Esophagus muscularis mucosa (tissue), 4 donors: ENCODE measurements at places on chromosomes 1 and 21. TPM values are rescaled to one million over a fixed set of nuclear protein-coding genes. Genes with fewer than 3 reads are reported as not detected.

KRTAP12-1 gene
- total RNA-seq: not detected

GRCh38 chr1:179816196-179816960 lies 61.2 kb downstream of the TOR1AIP2 start:
- no peak for DNase-seq

COL8A2 gene
- 26.6 TPM for total RNA-seq

GRCh38 chr1:150282558-150282958 lies 204 bp downstream of the CIART start:
- DNase-seq: no peak

AJAP1 gene
- total RNA-seq: 0.66 TPM

DNA sequence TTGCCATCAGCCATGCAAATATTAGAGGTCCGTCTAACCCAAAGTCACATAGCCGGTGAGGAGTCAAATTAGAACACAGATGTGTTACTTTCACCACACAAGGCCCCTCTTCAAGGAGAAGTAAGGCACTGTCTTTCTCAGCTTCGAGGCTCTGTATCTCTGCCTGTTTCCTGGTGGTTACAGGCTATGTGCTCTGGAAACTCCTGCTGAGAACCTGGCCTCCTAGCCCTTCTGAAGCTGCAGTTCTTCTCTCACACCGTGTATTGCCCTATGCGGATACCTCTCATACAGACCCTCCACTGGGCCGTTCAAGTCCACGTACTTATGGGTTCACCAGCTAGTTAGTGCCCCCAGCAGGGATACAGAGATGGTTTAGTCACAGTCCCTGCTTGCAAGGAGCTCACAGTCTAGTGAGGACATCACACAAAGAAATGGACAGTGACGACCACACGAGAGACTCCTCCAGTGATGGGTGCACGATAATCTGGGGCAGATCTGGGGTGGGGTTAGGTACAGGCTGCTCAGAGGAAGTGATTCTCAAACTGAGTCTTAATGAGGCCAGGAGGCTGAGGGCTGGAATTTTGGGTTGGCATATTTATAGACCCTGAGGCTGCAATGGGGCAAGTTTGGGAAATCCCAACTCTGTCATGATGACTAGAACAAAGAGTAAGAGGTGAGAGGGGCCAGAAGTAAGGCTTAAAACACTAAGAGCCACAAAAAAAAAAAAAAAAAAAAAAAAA lies 22.8 kb upstream of the ELOA start:
- no peak for DNase-seq

LCK gene
- total RNA-seq: 2.8 TPM

DNA sequence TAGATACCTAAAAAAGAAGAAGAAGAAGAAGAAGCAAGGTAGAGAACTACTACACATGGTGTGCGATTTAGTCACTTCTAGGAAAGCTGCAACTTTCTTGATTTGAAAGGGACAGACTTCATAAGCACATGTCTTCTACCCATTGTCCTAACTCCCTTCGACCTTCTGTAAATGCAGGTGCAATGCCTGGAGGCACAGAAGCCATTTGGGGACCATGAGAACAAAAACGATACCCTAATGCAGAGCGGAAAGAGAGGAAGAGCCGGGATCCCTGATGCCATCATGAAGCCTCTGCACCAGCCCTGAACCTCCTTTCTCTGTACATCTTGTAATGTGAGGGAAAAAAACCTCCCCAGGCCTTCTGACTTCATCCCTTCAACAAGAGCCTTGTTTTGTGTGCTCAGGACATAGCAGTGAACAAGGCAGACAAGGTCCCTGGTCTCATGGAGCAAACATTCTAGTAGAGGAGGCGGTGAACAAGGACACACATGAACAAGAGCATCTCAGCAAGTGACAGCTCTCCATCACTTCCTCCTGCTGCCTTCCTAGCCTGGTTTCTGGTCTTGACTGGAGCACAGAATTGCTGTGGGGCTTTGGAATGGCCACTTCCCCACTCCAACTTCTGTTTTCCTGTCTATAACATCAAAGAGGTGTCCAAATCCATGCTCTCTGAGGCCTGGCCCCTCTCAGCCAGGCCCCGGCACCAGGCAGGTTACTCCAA lies 5.5 kb upstream of the LAPTM5 start:
- no peak for DNase-seq

- DNase-seq: no peak
Measured at GRCh38 chr1:220448217-220448616, 79.7 kb upstream of the MARK1 start.

SLC45A3 gene
- 0.86 TPM for total RNA-seq

DNA sequence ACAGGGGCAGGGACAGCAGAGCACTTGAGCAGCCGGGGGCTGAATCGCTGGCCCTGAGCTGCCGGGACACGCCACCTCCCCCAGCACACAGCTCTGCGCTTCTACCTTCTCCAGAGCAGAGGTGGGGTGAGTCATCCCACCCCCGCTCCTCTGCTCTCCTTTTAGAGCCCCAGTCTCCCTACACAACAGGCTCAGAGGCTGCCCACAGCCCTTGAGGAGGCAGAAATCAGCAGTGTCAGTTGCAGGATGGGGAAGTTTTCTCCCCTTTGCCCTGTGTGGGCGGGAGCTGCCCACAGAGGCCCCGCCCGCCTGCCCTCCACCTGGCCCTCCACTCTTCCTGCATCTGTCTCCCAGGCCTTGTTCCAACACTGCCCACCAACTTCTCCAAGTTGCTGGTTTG lies 94.6 kb downstream of the STUM start:
- no peak for DNase-seq

GRCh38 chr1:26543462-26543861 lies 13.9 kb downstream of the RPS6KA1 start:
- no peak for DNase-seq

- DNase-seq: no peak
Measured at GRCh38 chr1:31755197-31755611, 8.9 kb downstream of the ADGRB2 start.

RHD gene
- total RNA-seq: not detected

- no peak for DNase-seq
Measured at GRCh38 chr1:171233183-171233582, 15.1 kb upstream of the FMO1 start.

DNA sequence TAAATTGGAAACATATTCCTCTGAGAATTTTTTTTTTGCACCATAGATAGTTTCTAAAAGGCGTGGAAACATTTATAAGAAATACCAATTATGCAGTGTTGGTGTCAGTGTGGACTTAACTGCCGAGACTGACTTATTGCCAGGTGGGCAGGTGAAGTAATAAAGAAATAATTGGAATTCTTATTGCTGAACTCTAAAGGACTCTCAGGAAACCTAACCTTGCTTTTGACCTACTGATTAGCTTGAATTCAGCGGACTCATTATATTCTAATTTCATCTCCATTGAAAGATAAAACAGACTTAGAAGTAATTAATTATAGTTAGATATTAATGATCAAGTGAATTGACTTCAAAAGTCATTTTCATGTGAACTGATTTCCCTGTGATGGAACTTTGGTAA lies 26.3 kb downstream of the KCNK1 start:
- DNase-seq: no peak
